NCI-H187 (cell line): ENCODE measurements at places on chromosomes 16 and 17.

- no peak for DNase-seq
These were observed 26.5 kb downstream of the ASIC2 start for GRCh38 chr17:33266611-33267010.

- DNase-seq: peak; percentile 7
These were observed 1.6 kb downstream of the CA7 start for GRCh38 chr16:66845791-66846221.

DNA sequence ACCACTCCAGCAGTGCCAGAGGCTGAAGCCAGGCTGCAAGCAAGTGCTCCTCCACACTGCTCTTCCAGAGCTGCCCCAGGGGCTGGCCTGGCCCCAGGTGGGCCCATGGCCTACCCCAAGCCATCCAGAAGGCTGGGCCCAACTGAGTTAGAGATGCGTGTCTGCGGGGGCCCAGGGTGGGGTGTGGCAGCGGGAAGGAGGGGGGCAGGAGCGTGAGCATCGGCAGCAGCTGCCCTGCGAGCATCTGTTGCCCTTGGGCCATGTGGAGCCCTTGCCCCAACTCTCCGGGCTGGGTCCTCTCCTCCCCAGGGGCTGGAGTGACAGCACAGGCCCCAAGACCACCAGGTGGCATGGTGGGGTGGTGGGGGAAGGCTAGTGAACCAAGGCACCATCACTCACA lies 7.3 kb upstream of the SREBF1 start:
- no peak for DNase-seq

DNA sequence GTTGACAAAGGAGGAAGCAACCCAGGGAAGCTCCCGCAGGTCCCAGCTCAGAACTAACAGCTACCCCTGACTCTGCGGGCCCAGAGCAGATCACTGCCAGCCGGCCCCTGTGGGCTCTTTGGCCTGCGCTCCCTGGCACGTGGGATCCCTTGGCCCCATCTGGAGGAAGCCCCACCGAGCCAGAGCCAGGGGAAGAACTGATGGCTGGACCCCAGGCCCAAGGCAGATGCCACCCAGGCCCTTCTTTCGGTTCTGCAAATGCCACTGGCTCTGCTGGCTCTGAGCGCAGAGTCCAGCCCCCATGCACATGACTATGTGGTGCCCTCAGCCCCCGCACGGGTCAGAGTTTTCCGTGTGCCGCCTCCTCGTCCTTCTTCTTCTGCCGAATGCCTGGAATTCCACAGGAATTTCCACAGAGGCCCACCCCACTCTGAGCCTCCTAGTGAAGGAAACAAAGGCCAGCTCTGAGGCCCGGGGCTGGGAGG lies 35.8 kb upstream of the SNN start:
- no peak for DNase-seq

DNA sequence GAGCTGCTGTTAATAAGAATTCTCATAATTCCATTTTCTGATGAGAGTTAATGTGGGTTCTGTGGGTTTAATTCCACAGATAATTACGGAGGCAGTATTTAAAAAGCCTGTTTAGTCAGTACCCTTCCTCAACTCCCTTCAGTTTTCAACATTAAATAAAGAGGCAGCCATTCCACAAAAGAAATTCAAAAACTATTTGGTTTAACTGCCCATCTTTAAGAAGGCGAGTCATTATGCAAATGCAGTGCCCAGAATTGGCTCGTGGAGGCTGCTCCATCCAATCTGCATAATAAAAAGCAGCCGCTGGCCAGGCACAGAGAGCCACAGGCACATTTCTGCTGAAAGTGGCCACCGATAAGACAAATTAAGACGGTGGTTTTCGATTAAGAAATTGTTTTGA lies 194.4 kb upstream of the TOX3 start:
- no peak for DNase-seq

GRCh38 chr16:64417711-64418227 lies 704.1 kb downstream of the CDH11 start:
- DNase-seq: no peak

DNA sequence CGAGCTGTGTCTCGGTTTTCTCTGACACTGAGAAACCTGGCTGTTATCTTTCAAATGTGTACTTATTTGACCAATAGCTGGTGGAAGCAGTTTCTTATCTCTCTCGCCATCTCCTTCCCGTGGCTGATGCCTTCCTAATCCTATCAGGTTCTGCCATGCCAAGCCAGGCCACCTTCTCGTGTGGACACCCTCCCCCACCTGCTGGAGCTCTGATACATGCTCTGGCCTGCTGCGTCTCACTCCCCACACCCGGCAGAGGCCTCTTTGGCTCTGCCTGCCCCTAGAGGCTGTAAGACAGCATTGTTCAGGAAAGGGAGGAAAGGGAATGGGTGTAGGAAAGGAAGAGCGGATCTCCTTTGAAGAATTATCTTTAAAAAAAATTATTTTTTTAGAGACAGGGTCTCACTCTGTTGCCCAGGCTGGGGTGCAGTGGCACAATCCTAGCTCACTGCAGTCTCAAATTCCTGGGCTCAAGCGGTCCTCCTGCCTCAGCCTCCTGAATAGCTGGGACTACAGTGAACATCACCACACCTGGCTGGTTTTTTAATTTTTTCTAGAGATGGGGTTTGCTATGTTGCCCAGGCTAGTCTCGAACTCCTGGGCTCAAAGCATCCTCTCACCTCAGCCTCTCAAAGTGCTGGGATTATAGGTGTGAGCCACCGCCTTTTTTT lies 7.5 kb upstream of the ARMC5 start:
- no peak for DNase-seq

GRCh38 chr16:81195885-81196534 lies 42.5 kb upstream of the BCO1 start:
- no peak for DNase-seq

DNA sequence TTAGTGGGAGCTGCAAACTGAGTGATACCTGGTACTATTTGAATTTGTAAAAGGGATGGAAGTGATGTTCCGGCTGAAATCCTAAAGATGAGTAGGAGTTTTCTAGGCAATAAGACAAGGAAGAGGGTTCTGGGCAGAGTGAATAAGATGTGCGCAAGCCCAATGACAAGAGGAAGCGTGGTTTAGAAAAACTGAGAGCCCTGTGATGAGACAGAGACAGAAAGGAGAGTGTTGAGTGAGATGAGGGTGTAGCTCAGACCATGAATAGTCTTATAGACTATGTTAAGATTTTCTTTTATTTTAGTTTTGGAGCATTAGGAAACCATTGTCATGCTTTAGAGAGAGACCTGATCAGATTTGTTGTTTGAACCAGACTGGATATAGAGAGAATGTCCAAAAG lies 50.2 kb downstream of the COX10 start:
- DNase-seq: no peak

GRCh38 chr17:30369995-30370394 lies 8.7 kb upstream of the CPD start:
- DNase-seq: no peak

GRCh38 chr17:32141258-32141657 lies 1.0 kb upstream of the RHOT1 start:
- no peak for DNase-seq

DNA sequence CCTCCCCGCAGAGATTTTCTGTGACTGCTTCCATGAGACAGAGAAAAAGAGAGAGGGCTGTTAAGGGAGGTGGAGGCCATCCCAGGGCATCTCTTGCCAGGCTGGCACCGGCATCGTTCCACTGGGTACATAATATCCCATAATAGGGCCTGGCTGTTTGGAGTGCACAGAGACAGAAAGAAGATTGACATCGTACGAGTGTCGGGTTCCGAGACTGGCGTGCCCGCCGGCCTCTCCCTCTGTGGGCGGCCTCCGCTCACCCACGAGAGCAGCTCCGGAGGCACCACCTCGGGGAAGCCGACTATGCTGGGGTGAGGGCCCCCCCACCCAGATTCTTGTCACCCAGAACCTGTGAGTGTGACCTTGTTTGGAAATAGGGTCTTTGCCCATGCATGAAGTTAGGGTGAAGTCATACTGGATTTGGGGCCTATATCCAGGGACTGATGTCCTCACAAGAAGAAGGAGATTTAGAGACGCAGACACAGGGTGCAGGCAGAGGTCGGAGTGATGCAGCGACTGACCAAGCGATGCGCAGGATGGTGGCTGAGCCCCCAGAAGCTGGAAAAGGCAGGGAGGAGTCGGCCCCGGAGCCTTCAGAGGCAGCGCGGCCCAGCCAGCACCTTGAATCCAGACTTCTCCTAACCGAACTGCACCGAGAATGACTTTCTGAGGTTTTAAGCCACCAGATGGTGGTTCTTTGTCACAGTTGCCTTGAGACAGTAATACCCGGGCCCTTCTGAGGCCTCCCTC lies 101.8 kb upstream of the CIBAR2 start:
- no peak for DNase-seq

GRCh38 chr17:40547785-40548478 lies 17.3 kb downstream of the CCR7 start:
- DNase-seq: no peak

- no peak for DNase-seq
These were observed 26.2 kb downstream of the TRAP1 start for GRCh38 chr16:3690980-3691720.

- DNase-seq: no peak
These were observed 43.1 kb downstream of the MAP2K6 start for GRCh38 chr17:69457603-69458002.

DNA sequence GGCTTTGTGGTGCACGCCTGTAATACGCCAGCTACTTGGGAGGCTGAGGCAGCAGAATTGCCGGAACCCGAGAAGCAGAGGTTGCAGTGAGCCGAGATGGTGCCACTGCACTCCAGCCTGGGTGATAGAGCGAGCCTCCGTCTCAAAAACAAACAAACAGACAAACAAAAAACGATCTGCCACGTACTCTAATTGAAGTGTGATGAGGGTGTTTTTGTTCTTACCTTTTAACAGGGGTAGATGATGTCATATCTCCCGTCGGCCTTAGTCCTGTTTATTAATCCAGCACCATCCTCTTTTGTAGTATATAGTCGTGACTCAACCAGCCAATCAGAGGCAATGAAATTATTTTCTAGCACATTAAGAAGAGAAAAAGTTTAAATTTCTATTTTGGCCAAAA lies 58.5 kb downstream of the IQCK start:
- DNase-seq: no peak

DNA sequence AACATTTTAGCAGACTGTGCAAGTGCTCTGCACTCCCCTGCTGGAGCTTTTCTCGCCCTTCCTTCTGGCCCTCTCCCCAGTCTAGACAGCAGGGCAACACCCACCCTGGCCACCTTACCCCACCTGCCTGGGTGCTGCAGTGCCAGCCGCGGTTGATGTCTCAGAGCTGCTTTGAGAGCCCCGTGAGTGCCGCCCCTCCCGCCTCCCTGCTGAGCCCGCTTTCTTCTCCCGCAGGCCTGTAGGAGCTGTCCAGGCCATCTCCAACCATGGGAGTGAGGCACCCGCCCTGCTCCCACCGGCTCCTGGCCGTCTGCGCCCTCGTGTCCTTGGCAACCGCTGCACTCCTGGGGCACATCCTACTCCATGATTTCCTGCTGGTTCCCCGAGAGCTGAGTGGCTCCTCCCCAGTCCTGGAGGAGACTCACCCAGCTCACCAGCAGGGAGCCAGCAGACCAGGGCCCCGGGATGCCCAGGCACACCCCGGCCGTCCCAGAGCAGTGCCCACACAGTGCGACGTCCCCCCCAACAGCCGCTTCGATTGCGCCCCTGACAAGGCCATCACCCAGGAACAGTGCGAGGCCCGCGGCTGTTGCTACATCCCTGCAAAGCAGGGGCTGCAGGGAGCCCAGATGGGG lies 3.1 kb downstream of the GAA start:
- DNase-seq: peak; percentile 81

GRCh38 chr16:1218061-1218929 lies 6.8 kb downstream of the TPSG1 start:
- DNase-seq: no peak

GRCh38 chr17:52537421-52537820 lies 378.9 kb upstream of the CA10 start:
- DNase-seq: no peak

DNA sequence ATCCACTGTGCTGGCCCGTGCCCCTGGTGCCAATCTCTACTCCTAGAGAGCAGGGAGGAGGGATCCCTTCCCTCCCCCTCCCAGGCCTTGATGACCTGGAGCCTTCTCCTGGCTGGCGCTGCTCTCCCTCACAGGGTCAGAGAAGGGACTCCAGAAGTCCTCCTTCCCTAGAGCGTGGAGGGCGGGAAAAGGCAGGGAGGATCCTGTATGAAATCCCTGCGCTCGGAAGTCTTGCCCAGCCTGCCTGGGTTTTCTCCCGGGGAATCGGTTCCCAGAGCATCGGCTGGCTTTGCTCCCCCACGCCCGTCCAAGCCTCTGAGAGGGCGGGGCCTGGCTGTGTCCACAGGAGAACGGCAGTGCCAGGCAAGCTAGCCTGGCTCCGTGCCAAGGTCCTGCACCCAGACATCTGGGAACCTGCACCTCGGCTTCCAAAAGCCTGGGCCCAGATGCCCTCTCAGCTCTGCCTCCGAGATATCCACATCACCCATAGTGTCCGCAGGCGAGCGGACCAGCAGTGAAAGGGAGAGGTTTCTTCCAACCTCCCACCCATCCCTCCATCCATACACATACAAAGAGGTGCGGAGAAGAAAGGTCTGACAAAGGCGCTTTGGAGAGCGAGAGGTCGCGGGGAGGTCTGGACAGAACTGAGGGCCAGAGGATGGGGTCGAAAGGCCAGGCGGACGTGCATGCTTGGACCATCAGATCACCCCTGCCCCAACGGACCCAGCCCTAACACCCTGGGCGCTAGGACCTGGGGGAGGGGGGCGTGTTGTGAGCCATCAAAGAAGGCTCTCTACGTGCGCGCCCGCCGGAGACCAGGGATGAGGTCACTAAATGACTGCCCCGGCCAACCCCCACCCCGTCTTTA lies 1.1 kb downstream of the MPP2 start:
- peak; percentile 15 for DNase-seq

DNA sequence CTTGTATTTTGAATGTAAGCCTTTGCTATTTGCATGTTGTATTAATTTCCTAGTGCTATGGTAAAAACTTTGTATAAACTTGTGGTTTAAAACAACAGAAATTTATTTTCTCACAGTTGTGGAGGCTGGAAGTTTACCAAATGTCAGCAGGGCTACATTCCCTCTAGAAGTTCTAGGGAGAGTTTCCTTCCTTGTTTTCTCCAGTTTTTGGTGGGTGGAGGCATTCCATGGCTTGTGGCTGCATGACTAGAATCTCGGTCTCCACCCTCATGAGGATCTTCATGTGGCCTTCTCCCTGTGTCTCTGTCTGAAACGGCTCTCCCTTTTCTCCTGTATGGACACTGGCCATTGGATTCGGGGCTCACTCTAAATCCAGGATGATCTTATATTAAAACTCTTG lies 482.2 kb upstream of the GOT2 start:
- DNase-seq: no peak
